ENCODE measurements at places on chromosomes 3 and 15.

- DNase-seq: no peak
Measured at GRCh38 chr3:146469150-146470017, at the start of gene PLSCR2. TSS of gene PLSCR2 (minus strand) at chr3:146469561. CDS start at chr3:146459904, 9,657 bp downstream.

DNA sequence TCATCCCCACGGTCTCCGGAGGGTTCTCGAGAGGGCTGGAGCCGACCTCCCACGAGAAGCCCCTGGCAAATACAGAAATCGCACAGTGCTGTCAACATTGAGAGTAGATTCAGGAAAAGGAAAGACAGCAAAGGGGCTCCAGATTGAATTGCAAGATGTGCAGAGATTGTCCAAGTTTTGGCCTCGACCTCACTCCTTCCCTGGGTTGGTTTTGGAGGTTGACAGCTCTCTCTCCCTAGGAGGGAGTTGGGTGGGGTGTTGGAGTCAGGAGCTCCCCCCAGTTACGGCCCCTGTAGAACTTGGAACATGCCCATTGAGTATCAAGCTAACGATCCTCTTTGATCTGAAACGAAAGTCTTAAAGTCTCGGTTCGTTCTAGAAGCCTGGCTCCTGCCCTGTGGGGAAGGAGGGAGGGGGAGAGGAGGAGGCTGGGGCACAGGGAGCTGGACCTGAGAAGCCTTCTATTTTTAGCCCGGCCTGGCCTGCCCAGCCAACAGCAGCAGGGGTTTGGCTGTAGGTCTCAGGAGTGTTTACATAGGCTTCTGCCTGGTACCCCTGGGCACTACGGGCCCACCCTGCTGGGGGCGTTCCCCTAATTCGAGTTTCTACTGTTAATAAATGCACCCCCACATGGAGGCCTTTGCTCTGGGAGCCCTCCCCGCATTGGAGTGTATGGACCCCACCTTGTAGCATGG lies 672 bp upstream of the KY start:
- no peak for DNase-seq

- DNase-seq: no peak
Measured at GRCh38 chr3:78893161-78893560, 874.6 kb downstream of the ROBO1 start.

- peak; percentile 59 for DNase-seq
Measured at GRCh38 chr3:52001443-52001974, 5.8 kb upstream of the RPL29 start.

DNA sequence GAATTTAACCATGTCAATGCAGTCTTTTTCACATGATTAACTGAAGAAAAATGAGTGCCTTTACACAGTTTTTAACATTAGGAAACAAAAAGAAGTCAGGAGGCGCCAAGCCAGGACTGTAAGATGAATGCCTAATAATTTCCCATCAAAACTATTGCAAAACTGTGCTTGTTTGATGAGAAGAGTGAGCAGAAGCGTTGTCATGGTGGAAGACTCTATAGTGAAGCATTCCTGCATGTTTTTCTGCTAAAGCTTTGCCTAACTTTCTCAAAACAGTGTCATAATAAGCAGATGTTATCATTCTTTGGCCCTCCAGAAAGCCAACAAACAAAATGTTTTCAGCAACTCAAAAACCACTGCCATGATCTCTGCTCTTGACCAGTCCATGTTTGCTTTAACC lies 156.8 kb upstream of the CDIN1 start:
- DNase-seq: no peak

DNA sequence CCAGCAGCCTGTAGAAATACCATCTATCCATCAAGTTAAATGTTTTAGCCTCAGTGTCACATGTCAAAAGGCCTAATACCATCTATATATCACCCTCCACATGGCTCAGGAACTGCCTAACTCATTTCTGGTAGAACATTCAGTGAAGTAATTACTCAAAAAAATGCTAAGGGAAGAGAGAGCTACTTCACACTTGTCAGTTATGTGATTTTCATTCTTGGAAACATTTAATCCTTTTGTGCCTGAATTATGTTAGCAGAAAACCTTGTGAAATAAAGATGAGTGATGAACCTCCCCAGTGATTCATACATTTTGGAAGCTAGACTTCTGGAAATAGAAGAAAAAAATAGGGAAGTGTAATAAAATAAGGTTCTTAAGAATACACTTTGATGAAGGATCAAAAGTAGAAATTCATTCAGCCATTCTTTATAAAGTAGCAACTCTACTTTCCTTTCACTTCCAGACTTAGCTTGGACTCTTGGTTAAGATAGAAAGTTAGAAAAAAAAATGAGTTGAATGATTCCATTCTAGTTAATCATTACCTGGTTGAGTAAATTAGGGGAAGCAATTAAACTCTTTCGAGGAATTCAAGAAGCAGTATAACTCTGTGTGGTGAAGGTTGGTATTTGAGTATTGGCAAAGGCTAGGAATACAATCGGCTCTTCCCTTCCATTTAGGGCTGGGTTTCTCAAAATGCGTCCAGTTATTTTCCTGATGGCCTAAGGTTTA lies 3.6 kb downstream of the OTOL1 start:
- no peak for DNase-seq

DNA sequence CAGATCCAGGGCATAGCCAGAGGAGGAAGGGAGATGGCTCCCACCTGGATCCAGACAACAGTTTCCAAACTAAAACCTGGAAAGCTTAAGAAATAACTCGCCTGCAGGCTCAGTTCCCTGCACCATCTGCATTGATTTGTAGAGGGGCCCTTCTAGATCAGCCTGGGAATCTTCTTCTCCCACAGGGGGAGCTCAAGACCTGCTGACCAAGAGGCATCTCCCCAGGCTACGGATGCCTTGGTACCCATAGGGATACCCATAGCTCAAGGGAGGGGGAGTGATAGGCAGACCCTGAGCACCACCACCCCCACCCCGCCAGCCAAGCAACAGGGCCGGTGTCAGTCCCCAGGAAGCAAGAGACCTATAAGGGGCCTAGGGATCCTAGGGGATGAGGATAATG lies 28.0 kb upstream of the DCLK3 start:
- no peak for DNase-seq

- no peak for DNase-seq
Measured at GRCh38 chr3:107634099-107634489, 111.3 kb downstream of the BBX start.

DNA sequence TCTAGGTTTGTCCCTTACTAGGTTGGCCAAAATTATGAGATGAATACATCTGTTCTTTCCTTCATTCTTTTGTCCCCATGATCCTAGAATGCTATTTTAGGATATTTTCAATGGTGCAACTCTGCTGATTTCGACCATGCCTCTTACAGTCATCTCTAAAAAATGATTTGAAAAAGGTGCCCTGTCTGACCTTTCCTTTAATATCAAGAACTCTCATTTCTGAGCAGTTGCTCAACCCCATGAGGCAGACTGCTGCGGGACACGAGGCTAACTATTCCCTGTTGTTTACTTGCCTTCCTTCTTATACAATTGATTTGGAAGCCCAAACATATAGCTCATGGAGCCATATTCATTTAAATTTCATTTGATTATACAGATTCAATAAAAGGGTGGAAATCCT lies 14.6 kb downstream of the PLSCR2 start:
- no peak for DNase-seq

DNA sequence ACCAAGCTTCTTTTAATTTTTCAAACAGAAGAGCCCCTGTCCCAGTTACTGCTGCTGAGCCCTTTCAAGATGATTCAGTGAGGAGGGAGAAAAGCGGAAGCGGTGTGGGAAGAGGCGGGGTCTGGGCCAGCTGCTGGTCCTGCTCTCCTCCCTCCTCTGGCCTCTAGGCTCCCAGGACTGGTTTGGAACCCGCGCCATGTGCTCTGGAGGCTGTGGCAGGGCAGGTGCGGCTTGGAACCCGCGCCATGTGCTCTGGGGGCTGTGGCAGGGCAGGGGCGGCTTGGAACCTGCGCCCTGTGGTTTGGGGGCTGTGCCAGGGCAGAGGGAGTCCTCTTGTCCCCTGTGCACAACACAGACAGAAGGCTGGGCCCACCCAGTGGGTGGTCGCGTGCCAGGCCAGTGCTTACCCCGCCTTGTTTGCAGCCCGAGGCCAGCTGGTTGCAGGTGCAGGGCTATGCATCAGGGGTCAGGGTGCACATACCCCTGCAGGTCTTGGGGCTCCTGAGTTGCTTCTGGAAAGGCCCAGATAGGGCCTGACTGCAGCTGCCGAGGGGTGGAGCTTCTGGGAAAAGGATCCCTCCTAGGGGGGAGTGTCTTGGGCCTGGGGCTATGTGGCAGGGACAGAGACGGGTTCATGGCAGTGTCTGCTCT lies 12.2 kb downstream of the ALG1L2 start:
- DNase-seq: no peak

GRCh38 chr15:38652998-38653397 lies 88.4 kb upstream of the RASGRP1 start:
- peak; percentile 83 for DNase-seq

DNA sequence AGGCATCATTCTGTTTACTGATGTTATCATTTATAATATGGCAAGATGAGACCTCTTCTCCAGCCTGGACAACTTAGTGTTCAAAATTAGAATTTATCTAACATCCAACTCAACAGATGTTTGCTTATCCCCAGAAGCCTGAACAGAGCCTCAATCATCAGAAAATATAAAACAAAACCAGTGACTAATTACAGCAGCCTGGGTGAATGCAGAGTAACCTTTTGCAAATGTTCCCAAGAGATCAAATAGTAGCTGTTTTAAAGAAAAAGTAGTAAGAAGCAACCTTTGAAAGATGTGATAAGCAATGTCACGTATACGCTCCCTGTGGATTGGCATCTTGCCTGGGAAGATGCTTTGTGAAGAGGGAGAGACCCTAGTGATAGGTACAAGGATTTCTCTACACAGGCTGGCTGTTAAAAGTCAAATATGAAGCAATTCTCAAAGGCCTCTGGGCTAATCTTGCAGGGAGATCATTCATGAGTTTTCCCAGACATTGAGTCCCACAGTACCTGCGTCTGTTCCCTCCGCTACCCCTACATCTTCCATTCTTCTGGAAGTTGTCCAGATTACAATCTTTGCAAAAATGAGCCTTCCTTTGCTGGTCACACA lies 39.3 kb upstream of the PRICKLE2 start:
- no peak for DNase-seq

DNA sequence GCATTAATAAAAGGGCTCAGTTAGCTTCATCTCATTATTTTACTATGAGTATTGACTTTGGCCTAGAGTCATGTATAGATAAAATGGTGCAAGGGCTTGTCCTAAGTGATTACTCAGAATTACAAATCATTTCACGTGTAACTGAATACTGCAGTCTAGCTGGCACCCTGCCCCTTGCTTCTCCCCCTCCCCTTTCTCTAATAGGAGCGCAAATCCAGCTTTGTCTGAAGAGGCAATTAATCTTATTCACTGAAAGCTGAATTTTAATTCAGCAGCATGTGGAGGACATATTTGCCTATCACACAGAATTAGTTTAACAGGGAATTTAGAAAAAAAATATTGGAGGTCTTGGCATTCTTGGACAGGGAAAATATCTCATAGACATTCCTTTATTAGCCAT lies 412.1 kb upstream of the DPH6 start:
- DNase-seq: no peak

- no peak for DNase-seq
Measured at GRCh38 chr3:110568246-110568645, 503.4 kb upstream of the NECTIN3 start.

- DNase-seq: no peak
Measured at GRCh38 chr3:173429076-173429475, 31.5 kb downstream of the NLGN1 start.

- DNase-seq: no peak
Measured at GRCh38 chr3:51954105-51954504, 1.1 kb upstream of the GPR62 start.

DNA sequence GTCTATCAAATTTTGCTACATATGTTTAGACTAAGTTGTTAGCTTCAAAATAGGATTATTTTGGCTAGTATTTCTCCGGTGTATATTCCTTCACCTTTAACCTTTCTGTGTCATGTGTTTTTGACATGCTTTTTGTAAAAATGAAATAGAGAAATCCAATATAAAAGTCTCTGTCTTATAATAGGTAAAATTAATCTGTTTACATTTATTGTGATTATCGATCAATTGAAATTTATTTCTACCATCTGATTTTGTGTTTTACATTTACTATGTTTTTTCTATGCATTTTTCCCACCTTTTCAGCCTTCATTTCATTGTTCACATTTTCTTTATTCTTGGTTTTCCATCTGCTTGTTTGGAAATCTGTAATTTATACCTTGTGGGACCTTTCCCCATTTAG lies 11.7 kb upstream of the LHFPL4 start:
- no peak for DNase-seq

- no peak for DNase-seq
Measured at GRCh38 chr15:52155878-52156277, 35.3 kb downstream of the GNB5 start.

DNA sequence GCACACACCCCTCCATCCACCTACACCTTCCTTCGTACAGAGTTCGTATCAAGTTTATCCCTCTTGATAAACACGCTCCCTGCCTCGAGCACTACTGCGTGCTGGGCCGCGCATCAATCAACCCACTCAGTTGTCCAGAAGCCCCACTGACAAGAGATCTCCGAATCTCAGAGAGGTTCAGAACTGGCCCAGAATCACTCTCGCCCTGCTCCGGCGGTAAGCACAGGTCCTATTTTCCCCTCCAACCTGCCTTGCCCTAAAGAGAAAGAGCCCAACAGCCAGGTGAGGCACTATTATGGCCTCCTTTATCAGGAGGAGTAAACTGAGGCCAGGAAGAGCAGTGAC lies 494 bp upstream of the NISCH start:
- DNase-seq: no peak

- no peak for DNase-seq
Measured at GRCh38 chr3:63202529-63202928, 75.6 kb upstream of the SYNPR start.

GRCh38 chr3:184467171-184467570 lies 87.3 kb downstream of the CHRD start:
- no peak for DNase-seq

GRCh38 chr15:45130291-45131000 lies 652 bp downstream of the DUOX1 start:
- DNase-seq: no peak

DNA sequence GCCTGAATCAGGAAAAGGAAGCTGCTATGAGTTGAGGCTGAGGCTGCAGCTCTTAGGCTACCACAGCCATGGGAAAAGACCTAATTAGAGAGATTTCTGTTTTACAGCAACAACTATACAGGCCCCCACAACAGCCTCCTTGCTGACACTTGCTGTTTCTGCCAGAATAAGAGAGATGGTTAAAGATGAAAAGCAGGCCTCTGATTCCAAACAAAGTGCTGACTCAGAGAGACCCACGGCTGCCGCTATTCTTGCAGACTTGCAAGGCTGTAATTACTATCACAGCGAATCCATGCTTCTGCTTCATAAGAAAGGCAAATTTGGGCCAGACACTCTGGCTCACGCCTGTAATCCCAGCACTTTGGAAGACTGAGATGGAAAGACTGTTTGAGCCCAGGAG lies 41.8 kb downstream of the MCF2L2 start:
- DNase-seq: no peak

GRCh38 chr3:137468446-137468845 lies 295.7 kb upstream of the SOX14 start:
- no peak for DNase-seq

- no peak for DNase-seq
Measured at GRCh38 chr15:77737238-77738037, 104.7 kb upstream of the LINGO1 start.

GRCh38 chr3:55523471-55523870 lies 36.4 kb upstream of the WNT5A start:
- no peak for DNase-seq

Data from NK-92 treated with Interleukin-12 subunit alpha and Interleukin-12 subunit beta, amount 100 ng/mL, for 24 hours (cell line).